Activated naive CD4-positive, alpha-beta T cell (primary cell): ENCODE measurements at places on chromosomes 6 and 20.

DNA sequence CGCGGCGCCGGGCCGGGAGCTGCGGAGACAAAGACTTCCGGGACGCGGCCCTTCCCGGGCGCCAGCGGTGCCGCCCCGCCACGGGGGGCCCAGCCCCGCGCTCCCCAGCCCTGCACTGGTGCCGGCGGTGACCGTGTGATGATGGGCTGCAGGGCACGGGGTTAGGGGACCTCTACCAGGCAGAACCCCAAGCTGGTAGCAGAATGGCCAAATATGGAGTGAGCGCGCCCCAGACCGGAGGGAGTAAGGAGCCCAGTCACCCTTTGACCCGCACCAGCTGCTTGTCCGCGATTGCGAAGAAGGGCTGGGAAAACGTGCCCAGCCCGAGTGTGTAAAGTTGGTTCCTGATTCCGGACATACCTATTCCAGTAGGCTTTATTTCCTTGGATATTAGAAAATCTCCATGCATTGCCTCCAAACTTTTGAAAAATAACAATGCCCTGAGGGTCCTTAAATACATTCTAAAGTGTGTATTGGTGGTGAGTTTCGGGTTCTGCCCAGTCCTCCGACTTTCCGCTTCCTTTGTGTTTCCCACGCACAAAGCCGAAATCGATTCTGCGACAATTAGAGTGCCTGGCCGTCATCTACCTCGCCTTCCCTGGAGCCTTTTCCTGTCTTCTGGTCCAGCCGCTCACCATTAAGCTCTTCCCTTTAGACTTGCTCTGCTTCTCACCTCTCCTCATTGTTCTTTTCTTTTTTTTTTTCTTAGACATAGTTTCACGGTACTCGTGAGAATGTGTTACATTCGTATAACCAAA lies 1.1 kb downstream of the ABRACL start:
- DNase-seq, result no peak

- no peak for DNase-seq
These were observed 19.3 kb downstream of the HLA-C start for GRCh38 chr6:31252625-31253024.

DNA sequence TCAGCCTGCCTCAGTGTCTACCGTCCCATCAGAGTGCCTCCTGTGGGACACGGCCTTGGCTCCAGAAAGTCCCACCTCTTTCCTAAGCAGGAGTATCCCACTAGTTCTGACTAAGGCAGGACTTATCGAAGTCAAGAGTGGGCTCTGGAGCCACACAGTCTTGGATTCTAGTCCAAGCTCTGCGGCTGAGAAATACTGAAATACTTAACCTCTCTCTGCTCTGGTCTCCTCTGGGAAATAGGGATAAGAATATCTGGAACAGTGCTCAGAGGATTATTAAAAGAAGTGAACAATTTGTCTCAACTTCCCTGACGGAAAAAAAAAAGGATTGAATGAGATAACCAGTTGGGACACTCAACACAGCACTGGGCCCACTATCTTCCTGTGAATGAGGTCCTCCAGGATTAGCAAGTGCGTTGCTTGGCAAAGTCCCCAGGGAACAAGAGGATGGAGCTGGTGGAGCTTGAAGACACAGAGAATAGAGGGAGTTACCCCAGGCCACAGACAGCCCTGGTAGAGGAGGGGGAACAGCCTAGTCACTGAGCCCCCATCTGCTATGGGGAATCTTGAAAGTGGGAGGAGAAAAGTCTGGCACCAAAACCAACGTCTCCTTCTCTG lies 34.6 kb upstream of the FOXP4 start:
- DNase-seq, result no peak

GRCh38 chr6:119161438-119161837 lies 83.0 kb upstream of the FAM184A start:
- DNase-seq, result no peak

DNA sequence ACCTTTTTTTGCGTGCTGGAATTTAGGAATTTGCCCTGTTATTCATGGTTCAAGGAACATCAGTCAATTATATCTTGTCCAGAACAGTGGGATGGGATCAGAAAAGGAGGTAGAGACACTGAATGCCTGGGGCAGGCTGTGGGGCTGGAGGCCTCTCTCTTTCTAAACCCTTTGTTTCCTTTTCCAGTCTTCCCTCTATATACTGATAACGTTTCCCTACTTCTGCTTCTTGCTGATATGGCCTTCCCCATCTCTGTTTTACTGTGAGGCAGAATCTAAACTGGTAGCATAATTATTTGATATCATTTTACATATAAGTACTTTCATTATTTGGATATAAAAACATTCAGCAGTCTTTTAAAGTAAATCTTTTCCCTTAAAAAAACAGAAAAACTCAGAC lies 67.5 kb downstream of the DNAH8 start:
- no peak for DNase-seq

DNA sequence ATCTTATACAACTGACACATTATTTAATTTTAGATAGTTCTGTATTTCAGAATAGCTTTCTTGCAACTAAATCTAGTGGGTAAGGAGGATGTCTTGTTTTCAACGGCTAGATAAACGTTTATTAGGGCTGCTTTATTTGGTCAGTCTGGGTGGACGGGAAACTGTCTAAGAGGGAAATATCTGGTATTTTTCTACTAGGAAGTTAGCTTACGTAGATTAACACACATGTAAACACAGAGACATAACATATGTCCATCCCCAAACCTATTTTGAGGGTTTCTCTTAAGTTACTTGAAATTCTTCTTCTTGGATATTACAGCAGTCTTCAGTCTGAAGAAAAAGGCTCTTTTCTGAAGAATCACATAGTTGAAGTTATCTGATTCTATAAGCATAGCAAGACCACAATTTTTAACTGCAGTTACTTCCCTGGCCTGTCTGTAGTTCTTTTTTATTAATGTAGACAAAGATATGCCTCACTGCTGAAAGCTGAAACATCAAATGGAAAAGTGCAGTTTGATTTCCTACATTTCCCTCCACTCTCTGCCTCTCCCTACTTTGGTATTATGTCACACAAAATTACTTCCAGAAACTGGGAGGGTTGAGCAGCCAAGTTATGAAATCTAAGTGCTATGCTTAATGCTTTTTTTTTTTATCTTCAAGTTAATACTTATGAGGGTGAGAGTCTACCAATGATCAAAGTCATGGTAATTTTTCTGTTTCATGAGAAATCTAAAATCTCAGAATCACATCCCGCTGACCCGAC lies 37.4 kb downstream of the PLAGL1 start:
- DNase-seq, result no peak

- DNase-seq, result no peak
These were observed 6.9 kb downstream of the TXNDC5 start for GRCh38 chr6:7903673-7904072.
